Activated CD4-positive, alpha-beta memory T cell treated with anti-CD3 and anti-CD28 coated beads for 36 hours (primary cell): ENCODE measurements at places on chromosomes 2 and 18. TPM values are rescaled to one million over a fixed set of nuclear protein-coding genes. Genes with fewer than 3 reads are reported as not detected.

DNA sequence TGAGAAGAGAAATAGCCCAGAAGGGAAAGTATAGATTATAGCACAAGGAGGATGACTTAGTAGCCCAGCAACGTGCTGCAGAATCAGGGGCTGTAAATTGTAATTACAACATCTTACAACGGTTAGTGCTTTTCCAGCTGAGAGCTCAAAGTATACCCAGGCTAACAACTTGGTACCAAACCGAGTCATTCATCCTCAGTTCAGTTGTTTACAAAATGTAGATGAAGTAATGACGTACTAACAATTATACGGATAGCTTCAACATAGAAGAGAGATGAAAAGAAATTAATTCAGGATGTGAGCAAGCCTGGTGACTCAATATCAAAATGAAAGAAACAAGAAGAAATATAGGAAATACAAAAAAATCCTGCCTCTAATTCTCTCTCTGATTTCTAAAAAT is 99.2 kb downstream of the DYNAP start:
- DNase-seq: no peak

DNA sequence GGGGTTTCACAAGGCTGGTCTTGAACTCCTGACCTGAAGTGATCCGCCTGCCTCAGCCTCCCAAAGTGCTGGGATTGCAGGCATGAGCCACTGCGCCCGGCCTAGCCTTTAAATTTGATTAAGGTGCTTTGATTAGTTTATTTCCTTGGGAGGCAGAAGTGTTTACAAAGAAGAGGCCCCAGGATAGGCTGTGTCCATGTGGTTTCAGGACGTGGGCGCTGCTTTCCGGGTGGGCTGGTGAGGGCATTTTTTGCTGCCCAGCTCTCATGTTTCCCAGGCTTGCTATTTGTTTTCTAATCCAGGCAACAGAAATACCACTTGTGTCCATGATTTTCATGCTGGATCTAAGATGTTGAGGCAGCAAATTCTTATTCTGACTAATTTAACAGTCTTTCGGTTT is 124.2 kb downstream of the SH3RF3 start:
- no peak for DNase-seq

- no peak for DNase-seq
These were observed 113.9 kb downstream of the MYO5B start for GRCh38 chr18:50080932-50081560.

DNA sequence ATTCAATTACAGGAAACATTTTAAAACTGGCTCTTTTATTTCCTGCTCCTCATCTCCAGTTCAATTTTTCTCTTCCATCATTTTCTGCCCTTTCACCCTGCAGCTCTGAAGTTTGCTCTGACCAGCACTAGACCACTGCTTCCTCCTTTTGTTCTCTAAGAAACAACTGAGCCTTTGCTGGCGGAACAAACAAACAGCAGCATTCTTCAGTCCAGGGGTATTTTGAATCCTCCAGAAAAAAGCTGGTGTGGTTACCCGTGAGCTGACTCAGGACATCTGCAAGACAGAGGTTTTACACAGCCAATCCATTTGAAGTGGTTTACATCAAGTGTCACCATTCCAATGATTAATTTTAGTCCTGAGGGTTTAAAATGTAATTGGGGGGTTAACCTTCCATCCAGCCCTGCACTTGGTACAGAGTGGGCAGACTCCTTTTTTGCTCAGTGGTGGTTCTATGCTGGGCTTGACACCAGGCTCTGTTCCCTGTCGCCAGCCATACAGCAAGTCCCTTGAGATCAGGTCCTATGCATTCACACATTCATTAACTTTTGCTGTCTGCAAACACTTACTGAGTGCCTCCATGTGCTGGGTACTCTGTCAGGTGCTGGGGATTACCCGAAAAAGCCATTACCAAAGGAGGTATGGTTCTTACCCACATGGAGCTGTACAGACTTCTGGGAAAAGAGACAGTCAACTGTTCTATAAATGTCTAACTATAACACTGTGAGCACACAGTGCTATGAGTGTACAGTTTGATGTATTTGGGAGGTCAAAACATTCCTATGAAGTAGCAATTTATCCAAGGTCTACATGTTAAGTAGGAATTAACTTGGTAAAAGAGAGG is 909.4 kb upstream of the GYPC start:
- no peak for DNase-seq

LYG1 gene
- 1.2 TPM for total RNA-seq

C2orf15 gene
- total RNA-seq: 0.50 TPM
